AG20443 (cell line): ENCODE measurements at places on chromosomes 3 and 15.

DNA sequence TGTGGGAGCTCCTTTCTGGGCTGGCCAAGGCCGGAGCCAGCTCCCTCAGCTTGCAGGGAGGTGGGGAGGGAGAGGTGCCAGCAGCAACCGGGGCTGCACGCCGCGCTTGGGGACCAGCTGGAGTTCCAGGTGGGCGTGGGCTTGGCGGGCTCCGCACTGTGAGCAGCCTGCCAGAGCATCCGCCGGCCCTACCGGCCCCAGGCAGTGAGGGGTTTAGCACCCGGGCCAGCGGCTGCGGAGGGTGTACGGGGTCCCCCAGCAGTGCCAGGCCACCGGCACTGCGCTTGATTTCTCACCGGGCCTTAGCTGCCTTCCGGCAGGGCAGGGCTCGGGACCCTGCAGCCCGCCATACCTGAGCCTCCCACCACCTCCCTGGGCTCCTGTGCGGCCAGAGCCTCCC, 651.0 kb upstream of the ARPP21 start:
- DNase-seq, result no peak

DNA sequence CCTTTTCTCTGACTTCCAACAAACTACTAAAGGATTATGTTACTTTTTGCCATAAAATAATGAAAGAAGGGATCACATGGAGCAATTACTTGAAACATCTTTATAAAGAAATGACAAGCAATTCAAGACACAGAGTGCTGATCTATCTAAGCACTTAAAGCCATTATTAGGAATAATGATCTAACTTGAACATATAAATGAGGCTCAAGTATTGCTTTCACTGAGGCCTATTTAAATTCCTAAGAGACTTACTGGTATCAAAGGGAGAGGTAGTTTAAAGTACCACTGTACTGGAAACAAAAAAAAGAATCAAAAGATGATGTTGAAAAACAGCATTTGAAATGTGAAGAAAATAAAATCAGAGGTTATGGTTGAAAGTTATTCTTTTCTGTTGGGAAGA, 375.5 kb downstream of the PLCL2 start:
- no peak for DNase-seq

GRCh38 chr3:125287248-125287647, 74.7 kb upstream of the SLC12A8 start:
- no peak for DNase-seq

DNA sequence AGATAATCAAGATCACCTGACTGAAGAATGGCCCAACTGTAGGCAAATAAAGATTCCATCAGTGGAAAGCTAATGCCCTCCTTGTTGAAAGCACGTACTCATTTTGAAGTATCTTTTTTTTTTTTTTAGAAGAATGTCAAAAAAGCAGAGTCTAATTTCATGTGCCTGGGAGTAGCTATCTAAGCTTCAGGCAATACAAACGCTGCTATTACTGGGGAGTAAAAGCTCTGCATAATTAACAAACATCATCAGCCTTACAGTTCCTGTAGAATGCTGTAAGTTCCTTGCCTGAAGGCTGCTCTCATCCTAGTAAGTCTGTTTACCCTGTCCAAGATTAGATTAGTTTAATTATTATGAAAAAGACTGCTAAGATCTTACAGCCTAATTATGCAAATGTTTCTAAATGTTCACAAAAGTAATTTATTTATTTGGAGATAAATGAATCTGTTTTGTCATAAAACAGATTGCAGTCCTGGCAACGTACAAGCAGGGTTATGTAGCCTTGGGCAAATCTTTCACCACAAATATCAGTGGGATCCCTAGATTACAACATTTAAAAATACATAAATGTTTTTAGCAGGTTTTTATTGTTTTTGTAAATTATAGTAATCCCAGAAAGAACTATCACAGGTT, 451.3 kb upstream of the AGTR1 start:
- no peak for DNase-seq

GRCh38 chr3:142072816-142073215, 76.5 kb downstream of the TFDP2 start:
- no peak for DNase-seq

DNA sequence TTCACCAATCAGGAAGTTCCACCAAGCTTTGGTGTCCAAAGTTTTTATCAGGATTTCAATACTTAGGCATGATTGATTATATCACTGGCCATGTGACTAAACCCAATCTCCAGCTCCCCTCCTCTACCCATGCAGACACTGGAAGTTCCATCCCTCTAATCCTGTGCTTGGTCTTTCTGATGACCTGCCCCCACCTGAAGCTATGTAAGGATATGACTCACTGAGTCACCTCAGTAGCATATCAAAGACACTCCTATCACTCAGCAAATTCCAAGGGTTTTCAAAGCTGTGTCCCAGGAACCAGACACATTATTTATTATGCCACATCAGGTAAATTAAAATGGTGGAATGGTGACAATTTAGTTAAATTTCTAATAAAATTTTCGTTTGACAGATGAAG, 158.9 kb downstream of the TAFA4 start:
- no peak for DNase-seq

GRCh38 chr15:33395846-33396245, 85.1 kb downstream of the RYR3 start:
- DNase-seq, result no peak

GRCh38 chr3:72839057-72839456, 9.2 kb downstream of the SHQ1 start:
- DNase-seq, result no peak

DNA sequence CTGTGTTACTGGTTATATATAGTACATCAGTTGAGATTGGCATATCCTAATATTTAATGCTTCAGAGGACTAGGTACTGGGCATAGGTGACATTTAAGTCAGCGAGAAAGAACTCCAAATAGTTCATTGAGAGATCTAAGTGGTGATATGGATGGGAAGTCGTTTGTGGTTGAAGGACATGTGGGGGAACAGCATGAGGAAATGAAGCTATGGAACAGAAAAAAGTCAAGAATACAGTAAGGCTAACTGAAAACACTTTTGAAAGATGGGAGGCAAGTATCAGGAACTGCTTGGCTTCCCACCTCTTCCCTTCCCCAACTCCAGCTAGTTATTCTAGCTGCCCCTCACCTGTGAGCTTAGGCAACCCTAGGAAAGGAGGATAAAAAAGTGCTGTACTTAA, 3.7 kb upstream of the MYO5A start:
- DNase-seq, result no peak
